Activated CD4-positive, CD25-positive, alpha-beta regulatory T cell (primary cell): ENCODE measurements at places on chromosomes 3 and 15.

DNA sequence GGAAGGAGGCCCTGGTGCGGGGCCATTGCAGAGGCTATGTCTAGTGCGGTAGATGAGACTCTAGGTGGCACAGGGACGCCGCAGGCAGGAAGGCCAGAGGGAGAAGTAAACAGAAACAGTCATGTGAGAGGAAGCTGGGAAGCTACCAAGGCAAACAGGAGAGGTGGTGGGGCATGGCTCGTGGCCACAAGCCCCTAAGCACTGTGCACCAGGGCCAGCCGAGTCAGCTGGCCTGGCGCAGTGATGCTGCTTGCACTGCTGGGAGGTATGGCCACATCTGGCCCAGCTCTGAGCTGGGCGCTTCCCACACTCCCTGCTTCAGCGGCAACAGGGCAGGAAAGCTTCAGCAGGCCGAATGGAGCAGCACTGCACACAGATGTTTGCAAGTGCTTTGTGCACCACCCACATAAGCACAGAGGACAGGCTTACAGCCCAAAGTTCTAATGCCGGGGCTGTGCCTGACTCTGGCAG lies 76.6 kb downstream of the SRGAP3 start:
- DNase-seq = no peak

GRCh38 chr15:30905821-30906220 lies 2.1 kb downstream of the FAN1 start:
- no peak for DNase-seq

GRCh38 chr3:109325109-109325508 lies 8.8 kb upstream of the DPPA2 start:
- no peak for DNase-seq

GRCh38 chr3:120595788-120596115 lies 384 bp upstream of the NDUFB4 start:
- DNase-seq = no peak

DNA sequence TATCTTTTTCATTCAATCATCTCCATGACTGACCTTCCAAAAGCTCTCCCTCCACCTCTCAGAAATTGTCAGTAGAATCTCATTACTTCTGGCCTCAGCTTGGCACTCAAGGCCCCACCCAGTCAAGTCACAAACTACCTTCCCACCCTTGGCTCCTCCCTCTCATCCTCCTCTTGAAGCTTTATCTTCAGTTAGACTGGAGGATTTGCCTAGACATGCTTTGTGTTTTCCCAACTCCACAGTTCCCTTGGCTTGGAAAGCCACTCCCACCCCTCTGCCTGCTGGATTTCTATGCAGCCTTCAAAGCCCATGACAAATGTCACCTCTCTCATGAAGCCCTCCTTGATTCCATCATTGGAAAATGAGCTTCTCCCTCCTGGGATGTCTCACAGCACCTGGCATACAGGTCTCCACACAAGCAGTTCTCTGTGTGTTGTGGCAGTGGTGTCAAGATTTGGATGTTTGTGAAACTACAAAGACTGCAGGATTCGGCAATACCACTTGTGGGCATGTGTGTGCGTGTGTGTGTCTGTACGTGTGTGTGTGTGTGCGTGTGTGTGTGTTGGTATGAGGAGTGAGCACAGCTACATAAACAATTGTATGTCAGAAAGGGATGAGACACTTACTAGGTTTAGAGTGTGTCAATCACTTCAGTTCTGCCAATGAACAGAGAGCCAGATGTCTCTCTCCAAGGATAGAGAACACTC lies 45.3 kb upstream of the VPS8 start:
- no peak for DNase-seq

GRCh38 chr3:170178651-170179050 lies 2.9 kb downstream of the PHC3 start:
- DNase-seq = peak; percentile 11

DNA sequence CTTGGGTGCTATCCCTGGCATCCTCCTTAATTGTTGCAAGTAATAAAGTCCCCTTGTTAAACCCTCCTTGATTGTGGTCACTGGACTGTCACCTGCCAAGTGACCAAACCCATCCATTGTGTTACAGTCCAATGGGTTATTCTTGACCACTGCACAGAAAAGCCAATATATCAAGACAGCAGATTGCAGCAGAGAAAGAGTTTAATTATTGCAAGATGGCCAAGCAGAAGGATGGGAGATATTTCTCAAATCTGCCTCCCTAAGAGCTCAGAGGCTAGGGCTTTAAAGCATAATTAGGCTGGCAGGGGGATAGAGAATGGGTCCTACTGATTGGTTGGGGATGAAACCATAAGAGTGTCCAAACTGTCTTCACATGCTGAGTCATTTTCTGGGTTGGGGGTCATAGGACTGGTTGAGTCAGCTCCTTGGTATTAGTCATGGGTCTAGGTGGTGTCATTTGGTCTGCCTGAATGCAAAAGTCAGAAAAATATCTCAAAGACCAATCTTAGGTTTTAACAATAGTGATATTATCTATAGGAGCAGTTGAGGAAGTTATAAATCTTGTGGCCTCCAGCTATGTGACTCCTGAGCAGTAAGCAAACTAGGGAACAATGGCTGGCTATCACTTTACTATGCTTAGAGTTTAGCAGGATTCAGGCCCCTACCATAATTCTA lies 19.1 kb upstream of the XYLB start:
- no peak for DNase-seq

DNA sequence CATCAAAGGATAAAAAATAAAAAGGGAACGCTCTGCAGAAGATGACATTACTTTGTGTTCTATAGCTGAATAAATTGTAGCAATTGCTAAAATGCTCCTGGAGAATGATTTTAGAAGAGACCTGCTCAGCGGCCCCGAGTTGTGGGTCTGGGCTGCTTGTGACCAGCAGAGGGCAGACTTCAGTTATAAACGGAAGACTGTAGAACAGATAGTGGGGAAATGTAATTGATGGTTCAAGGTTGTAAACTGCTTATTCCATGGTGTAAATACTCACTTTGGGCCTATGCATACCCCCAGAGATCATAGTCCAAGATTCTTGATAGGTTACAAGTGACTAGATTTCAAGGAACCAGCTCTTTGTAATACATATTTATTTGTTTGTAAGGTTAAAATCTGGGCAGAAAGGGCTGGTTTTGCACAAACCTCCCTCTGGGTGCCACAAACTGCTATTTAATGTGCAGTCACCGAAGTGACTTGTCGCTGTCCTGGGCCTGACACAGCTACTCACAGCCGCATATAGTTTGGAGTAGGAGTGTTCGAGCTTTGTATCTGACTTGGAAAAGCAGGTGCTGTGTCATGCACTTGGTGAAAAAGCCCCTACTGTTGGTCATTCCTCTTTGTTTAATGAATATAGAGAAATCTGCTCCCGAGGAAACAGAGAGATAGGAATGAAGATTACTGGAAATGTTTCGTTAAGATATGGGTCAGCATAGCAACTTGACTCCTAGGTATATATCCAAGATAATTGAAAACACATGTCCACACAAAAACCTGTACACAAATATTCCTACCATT lies 34.7 kb upstream of the NDUFB4 start:
- DNase-seq = peak; percentile 39

DNA sequence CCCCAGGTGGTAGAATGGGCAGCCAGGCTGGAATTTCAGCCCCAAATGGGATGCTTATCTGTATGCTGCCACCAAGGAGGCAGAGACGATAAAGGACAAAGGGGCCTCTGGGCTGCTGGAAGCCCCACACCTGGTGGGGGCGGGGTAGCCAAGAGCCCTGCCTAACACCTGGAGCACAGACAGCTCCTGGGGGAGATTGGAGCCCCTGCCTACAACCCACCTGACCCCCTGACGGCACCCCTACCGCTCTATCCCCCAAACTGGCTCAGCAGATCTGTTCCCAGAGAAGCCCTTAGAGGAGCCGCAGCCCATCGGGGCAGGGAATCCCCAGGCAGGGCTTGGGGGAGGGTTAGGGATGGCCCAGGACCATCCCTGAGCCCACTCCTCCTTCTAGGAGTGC lies 15.8 kb upstream of the SEMA3F start:
- no peak for DNase-seq

DNA sequence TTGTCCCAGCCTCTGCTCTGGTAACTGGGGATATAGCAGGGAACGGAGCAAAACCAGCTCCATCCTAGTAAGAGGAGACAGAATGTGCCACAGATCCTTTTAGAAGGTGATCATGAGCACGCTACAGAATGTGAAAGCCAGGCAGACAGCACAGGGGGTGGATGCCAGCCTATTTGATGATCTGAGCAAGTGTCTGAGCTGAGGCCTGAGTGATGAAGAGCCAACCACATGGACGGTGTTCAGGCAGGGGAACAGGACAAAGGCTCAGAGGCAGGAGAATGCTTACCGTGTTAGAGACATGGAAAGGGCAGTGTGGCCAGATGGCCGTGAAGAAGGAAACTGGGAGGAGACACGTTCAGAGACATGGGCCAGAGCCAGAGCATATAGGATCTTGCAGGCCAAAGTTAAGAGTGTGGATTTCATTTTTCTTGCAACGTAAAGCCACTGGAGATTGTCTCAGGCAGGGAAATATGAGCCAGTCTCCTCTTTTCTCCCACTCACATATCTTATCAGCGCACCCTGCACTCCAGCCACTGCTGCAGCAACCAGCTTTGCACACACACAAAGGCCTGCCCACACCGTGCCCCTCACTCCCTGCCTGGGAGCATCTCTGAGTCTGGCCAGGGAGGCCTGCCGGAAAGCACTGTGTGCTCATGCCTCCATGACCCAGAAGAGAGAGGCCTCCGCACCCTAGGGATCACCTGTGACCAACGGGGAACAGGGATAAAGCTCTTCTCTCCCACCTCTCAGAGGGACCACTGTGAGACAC lies 20.1 kb downstream of the RAB43 start:
- DNase-seq = no peak

DNA sequence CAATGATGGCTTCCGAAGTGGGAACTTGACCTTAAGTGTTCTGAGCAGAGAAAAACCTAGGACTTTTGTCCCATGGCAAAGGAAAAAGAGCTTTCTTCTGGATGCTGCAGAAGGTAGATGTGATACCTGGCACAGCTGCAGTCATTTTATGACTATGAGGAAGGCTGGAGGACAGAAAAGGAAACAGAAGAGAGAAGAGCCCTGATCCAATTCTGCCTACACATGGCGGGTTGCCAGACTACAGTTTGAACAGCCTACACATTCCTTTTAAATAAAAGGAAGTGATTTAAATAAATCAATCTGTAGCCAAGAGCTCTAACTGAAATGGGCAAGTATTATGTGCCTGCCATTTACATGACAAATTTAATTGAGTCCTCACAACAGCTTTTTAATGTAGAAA lies 43.6 kb upstream of the CHRNB4 start:
- DNase-seq = no peak

- DNase-seq = no peak
Measured at GRCh38 chr15:59976480-59977271, 27.4 kb upstream of the FOXB1 start.

DNA sequence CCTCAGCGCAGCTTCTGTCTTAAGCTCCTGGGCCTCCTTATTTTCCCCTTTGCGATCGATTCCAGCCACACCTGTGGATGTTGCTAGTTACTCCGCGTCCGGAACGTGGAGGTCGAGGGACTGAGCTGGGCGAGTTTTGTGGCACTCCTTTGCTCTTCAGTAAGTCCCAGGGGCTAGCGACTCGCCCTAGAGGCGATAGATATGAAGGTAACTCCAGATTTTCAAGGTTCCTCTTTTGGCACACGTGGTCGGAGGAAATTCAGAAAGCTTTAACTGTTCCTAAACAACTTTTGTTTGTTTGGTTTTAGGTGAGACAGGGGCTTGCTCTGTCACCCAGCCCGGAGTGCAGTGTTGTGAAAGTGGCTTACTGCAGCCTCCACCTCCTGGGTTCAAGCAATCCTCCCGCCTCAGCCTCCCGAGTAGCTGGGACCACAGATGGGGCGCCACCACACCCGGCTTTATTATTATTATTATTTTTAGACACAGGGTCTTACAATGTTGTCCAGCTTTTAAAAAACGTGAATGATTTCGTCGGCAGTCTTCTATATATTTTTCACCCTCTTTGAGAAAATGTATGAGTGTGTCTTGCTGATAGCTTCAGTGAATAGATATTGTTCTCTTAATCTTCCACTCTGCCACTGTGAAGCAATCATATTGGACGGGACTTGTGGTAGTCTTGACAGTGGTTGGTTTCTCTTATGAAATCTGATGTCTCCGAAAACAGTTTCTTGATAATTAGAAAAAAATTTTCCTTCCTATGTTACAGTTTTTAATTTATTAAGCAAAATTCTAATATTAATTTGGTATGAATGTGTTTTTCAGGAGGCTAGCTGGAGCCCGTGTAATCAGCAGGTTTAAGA lies 785 bp downstream of the MFSD1 start:
- DNase-seq = peak; percentile 6

DNA sequence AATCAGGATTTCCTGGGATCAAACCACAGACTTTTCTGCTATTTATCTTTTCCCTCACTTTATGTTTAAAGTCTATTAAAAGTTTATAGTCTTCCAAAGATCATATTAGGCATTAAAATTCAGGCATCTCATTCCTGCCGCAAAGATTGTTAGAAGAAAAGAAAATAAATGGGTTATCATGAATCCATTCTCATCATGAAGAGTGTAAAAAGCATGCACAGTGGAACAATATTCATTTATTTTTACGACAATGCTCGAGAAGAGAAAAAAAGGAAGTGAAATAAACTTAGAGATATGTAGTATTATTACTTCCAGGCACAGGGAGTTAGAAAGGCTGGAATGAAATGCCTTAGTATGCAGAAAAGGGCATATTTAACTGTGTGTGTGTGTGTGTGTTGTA lies 213.7 kb upstream of the PLSCR5 start:
- no peak for DNase-seq

DNA sequence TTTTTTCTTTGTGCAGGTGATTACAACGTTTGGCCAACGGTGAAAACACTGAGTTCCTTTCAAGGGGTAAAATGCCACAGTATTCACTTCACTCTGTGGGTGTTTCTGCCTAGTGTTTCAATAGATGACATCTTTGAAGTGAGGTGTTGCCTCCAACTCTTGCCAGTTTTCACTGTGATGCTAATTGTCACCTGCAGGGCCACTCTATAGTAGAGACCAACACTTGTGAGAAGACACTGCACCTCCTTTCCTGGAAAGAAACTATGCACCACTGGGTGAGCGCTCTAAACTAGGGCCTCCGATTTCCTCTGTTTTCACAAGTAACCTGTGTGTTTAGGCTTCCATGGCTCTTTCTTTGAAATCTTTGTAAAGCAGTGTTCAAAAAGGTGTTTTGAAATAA lies 98.3 kb downstream of the THRB start:
- no peak for DNase-seq

GRCh38 chr3:52055537-52056351 lies 627 bp downstream of the DUSP7 start:
- DNase-seq = peak; percentile 16

GRCh38 chr3:132726341-132726823 lies 4.2 kb upstream of the NPHP3 start:
- no peak for DNase-seq

DNA sequence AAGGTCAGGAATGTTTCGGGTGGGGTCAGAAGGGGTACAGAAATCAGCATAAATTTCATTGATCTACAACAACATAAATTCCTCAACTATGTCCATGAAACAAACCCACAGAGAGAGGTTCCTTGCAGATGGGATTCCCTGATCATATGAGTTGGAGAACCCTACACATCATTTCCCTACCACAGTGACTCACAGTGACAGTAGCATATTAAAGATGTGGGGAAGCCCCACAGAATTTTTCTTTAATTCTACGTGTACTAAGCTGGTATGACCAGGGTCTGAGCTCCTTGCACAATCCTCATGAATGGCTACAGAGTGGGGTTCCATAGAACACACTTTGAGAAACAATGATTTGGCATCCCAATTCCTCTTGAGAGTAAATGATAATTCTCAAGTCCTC lies 116.9 kb upstream of the RAD18 start:
- DNase-seq = no peak
